ENCODE measurements at places on chromosomes 7 and 10.

DNA sequence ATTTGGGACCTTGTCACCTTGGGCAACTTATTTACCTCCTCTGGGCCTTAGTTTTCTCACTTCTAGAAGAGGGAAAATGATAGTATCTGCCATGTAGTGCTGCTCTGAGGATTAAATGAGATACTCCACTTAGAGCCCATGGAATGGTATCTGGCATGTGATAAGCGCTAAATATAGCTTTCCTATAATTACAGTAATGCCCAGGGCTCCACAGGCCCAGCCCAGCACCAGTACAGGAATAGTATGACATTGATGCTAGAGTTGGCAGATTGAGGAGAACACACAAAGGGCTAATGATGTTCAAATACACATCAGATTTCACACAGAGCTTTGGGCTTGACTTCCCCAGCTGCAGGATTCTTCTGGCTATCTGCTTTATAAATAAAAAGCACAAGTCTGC is 34.9 kb downstream of the FAS start:
- DNase-seq = no peak

DNA sequence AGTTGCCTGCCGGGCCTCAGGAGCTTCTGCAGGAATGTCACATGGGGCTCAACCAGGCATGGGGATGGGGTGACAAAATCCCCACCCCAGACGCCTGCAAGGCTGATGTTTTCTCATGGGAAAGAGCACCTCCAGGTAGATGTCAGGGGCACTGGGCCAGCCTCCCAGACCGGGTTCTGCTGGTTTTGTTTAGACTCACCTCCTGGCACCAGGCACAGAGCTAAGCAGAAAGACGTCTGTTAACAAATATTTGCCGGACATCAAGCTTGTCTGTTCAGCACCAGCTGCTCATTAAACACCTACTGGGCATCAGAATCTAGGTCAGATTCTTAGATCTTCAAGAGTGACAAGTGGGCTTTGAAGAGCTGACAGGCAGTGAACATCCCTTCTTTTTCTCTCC is 34.9 kb upstream of the TCERG1L start:
- no peak for DNase-seq

- DNase-seq = no peak
These were observed 461 bp upstream of the FIGNL1 start for GRCh38 chr7:50450590-50451032.

- DNase-seq = no peak
These were observed 48.3 kb downstream of the MICALL2 start for GRCh38 chr7:1410992-1411391.
